ENCODE measurements at places on chromosomes 7 and 10.

DNA sequence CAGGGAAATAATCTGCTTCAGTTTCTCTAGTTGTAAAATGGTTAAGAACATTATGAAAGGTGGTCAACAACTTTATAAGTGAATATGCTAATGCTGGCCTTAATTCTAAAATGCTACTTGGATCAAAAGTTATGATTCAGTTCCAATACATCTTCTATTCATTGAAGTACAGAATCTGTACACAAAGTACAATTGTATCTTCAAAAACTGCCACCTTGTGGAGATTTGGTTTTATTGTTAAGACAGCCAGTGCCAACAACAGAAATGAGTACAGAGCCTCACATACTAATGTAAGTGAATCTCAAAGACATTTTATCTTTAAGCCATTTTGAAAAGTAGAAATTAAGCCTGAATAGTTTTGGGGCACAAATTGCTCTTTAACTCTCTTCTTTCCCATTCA lies 194.0 kb downstream of the CFTR start:
- DNase-seq, result peak; percentile 20

- DNase-seq, result peak; percentile 21
Measured at GRCh38 chr7:77444123-77444522, 28.0 kb upstream of the GSAP start.

DNA sequence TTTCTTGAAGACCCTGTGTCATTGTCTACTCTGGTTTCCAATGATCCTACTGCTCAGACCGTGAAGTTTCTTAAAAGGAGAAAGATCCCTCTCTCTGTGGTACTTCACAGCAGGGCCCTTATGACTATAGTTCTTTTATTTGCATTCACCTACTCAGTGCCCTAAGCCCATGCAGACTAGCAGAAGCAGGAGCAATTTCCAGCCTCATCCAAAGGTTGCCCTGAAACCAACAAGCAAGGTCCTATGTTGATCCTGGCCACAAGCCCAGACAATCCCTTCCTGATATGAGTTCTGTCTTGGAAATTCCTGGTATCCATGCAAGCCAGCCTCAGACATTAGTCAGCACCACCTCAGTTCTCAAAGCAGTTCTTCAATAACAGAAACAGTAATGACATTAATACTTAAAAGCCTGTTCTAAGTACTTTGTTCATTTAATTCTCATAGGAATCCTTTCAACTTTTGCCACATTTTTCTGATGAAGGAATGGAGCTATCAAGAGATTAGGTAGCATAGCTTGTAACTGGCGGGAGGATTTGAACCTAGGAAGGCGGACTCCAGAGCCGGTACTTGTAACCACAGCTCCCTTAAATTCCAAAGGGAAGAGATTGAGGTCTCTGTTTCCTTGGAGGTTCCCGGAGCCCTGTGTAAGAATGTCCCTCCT lies 58.1 kb upstream of the ST8SIA6 start:
- peak; percentile 63 for DNase-seq

DNA sequence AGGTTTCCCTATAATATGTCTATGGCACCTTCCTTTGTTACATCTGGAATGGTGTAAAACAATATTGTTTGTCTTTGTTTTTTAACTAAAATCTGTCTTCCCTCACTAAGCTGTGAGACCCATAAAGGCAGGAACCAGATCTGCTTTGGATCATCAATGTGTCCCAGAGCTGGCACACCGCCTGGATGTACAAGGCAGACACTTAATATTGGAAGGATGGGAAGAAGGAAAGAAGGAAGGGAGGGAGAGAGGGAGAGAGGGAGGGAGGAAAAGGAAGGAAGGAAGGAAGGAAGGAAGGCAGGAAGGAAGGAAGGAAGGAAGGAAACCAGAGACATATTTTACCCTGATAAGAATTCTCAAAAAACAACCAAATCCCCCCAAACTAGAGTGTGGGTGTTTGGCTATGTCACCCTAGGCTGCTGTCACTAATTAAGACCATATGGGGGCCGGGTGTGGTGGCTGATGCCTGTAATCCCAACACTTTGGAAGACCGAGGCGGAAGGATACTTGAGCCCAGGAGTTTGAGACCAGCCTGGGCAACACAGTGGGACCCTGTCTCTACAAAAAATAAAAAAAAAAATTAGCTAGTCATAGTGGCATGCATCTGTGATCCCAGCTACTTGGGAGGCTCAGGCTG lies 59.6 kb downstream of the SH3PXD2A start:
- no peak for DNase-seq

DNA sequence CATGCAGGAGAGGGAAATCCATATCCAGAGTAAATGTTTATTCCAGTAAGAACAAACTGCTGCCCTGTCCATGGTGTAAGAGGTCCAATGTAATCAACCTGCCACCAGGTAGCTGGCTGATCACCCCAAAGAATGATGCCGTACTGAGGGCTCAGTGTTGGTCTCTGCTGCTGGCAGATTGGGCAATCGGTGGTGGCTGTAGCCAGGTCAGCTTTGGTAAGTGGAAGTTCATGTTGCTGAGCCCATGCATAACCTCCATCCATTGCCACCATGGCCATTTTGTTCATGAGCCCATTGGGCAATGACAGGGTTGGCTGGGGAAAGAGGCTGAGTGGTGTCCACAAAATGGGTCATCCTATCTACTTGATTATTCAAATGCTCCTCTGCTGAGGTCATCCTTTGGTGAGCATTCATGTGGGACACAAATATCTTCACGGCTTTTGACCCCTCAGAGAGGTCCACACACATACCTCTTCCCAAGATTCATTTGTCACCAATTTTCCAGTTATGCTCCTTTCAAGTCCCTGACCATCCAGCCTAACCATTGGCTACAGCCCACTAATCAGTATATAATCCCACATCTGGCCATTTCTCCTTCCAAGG lies 23.3 kb upstream of the PAPSS2 start:
- no peak for DNase-seq

DNA sequence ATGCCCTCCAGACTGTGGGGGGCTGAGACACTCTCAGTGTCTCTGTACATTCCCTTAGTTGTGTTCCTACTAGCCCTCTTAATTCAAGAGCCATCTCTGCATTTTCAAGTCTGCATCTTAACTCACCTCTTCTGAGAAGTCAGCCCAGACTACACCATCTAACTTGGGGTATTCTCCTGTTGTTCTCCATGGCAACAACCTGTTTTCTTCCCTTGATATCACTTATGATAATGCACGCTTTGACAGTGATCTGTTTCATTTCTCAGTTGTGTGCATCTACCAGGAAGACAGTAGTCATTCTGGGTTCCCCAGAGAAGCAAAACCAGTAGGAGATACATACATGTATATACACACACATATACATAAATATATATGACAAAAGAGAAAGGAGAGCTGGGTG lies 707.3 kb upstream of the IGFBP3 start:
- no peak for DNase-seq

Data from AG20443 (cell line).